Stimulated activated CD8-positive, alpha-beta memory T cell treated with anti-CD3 and anti-CD28 coated beads, Interleukin-15, amount 100 ng/mL, for 4 hours (primary cell): ENCODE measurements at places on chromosomes 5 and 9.

- DNase-seq: peak; percentile 4
Observed at GRCh38 chr9:88578121-88579049, 43.4 kb downstream of the NXNL2 start.

GRCh38 chr5:133658327-133658726 is 46.0 kb upstream of the FSTL4 start:
- DNase-seq: no peak

DNA sequence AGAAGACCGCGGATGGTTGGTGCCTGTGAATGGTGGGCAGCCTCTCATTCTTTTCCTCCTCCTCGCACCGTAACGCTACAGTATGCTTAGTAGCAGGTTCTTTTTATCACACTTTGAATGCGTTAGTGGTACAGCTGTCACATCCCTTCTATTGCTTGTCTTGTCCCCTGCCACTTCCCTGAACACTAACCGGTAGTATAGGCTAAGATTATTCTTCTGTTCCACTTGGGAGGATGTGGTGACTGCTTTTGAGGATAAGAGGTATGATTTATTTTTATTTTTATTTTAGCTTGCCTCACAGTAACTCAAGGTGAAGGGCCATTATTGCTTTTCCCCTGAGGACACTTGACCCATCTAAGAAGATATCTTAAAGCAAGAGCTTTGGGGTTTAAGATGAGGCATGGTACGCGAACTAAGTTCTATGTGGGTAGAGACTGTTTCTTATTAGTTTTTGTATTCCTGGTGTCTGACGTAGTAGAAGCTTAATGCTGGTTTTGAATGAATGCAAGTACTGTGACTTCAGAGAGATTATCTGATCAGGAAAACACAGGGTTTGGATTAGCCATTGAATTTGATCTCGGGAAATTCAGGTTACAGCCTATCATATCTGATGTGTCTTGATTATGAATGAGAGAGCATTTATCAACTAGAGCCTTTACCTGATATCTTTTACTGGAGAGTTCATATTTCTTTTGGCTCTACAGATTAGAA is 951 bp downstream of the UNC13B start:
- no peak for DNase-seq

DNA sequence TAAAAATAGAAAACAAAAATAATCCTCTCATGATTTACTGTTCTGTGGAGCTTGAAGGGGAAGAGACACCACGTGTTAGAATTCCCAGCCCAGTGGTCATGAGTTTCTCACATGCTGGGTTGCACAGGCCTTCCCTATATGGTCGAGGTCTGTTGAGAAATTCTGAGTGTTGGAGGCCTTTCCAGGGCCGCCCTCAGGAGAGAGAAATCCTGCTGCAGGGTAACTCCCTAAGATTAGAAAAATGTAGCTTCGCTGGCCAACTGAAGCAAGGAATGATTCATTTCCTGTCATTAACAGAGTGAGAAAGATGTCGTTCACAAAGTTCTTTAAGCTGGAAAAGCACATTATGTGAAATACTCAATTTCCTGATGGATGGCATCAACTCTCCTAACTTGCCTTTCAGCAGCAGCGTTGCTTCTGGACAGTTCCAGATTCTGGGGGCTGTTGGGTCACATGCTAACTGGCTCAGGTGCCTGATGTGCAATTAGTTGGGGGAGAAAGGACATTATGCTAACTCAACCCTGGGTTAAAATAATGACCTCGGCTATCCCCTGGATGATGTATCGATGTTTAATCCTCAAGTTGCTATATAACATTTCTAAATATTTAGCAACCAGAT is 104.8 kb upstream of the CD180 start:
- no peak for DNase-seq

DNA sequence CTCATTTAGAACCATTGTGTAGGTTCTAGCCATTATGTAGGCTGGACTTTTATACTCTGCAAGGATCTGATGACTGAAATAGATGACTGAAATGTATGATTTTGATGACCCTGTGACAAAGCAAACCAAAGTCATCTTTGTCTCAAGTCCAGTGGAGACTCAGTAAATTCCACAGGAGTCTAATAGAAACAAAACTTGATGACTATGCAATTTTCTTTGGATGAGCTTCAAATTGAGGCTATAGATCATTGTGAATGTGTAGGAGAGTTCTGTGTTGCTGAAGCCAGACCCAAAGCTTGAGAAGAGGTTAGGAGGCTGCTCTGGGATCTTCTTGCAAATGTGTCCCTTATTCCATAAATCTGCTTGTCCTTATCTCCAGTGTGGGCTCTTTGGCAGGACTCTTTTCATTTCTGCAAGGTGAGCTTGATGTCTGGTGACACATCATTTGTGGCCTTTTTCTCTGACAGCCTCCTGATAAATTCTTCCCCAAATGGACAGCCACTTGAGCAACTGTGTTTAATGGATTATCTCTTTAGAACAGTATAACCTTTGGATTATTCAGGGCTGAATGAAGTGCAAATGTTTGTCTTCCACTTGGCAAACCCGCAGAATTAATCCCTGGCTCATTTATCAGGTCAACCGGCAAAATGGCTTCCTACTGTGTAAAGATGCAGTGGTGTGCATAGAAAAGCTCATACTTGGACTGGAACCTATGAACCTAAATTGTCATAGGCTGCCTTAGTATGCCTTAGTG is 235.1 kb upstream of the ANKH start:
- no peak for DNase-seq

DNA sequence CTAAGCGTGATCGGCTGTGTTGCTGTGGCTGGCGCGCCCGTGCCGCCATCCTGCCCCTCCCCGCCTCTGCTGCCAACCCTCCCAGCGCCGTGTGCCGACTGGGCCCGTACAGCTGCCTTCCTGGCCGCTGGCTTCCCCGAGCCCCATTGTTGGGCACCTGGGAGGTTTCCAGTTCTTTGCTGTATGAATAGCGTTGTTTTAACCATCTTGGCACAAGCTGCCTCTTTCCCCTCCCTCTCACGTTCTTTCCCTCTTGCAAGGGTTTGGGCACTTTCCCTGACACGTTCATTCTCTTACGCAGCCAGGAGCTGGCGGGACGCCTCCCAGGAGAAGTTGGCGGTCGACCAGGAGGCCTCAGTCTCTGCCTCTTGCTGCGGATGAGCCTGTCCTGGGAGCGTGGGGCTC is 43.1 kb upstream of the RXRA start:
- no peak for DNase-seq

DNA sequence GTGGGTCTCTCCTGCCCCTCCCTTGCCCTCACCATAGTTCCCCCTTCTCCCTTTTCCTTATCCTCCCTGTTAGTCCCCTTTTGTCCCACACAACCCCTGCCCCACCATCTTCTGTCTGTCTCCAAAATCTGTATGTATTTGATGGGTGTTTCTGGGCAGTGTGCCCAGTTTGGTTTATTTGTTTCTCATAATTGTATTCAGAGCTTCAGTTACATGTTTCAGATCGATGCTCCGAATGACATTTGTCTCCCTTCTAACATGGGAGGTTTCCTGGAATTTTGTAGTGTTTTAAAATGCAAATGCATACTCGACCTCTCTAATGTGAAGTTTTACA is 22.2 kb downstream of the FBXL7 start:
- no peak for DNase-seq

GRCh38 chr9:34365282-34365681 is 11.4 kb downstream of the MYORG start:
- DNase-seq: no peak

GRCh38 chr5:126847826-126848251 is 70.9 kb downstream of the LMNB1 start:
- DNase-seq: no peak

- no peak for DNase-seq
Observed at GRCh38 chr9:133690081-133690561, 48.0 kb downstream of the SARDH start.

DNA sequence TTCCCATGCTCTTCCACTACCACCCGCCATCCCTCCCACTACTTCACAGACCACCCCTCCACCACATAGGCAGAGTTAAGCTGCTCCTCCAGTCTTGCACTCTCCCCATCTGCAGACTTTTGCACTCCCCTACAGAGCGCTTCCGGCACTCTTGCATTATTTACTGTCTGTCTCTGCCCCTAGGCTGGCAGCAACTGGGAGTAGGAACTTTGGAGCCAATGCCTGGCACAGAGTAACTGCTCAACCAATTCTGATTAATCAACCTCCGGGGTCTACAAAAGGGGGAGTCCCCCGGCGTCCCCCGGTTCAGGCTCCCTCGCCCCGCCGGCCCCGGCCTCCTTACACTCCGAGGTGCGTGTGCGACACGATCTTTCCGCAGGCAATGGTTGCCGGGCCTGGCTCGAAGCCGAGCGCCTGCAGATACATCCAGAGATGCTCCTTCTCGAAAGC is 498 bp downstream of the HAUS6 start:
- DNase-seq: no peak
